ENCODE measurements at places on chromosomes 3 and 15.

- no peak for DNase-seq
Measured at GRCh38 chr15:69323893-69324430, 25.2 kb downstream of the PAQR5 start.

- DNase-seq: no peak
Measured at GRCh38 chr3:95645291-95645690, 1169.1 kb upstream of the EPHA6 start.

DNA sequence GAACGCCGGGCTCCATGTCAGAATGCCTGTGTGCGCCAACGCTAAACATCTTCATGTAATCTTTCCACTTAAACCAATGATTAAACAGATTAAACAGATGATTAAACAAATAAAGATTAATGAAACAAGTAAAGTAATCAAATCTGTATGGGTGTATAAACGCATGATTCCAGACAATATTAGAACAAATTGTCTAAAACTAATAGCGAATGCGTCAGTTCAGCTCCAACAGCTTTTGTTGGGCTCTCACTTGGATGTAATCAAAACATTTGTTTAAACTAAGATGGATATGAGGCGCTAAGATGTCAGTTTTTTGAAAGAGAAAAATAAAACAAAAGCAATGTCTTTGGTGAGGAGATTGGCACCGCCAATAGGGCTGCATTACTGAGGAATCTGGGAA, 299.1 kb upstream of the TLE3 start:
- DNase-seq: no peak

DNA sequence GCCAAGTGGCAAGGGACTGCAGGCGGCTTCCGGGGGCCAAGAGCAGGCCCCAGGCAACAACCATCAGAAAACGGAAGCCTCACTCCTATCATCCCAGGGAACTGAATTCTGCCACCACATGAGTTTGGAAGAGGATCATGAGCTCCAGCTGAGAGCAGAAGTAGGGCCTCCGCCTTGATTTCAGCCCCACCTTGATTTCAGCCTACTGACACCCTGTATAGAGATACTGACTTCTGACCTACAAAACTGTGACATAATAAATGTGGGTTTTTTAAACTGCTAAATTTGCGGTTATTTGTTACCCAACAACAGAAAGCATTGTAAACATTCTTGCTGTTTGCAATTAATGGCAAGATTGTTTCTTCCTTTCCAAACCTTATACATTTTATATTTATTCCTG, 21.6 kb upstream of the RARRES1 start:
- DNase-seq: no peak

DNA sequence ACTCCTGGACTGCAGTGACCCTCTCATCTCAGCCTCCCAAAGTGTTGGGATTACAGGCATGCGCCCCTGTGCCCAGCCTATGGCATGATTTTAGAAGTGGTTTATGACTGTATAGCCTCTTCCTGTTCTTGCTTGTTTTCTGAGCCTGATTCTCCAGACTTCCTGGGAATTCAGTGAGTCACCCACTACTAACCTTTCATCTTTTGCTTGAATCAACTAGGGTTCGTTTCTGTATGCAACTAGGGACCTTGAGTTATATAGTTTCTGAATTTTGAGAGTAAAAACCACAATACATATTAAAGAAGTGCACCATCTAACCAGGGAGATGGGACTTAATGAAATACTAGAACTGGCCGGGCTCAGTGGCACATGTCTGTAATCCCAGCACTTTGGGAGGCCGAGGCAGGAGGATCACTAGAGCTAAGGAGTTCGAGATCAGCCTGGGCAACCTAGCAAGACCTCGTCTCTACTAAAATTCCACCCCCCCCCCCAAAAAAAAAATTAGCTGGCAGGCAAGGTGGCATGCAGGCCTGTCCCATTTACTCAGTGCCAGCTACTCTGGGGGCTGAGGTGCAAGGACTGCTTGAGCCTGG, 76.0 kb downstream of the ZNF609 start:
- no peak for DNase-seq

GRCh38 chr15:69823223-69823907, 274.4 kb downstream of the TLE3 start:
- DNase-seq: no peak

DNA sequence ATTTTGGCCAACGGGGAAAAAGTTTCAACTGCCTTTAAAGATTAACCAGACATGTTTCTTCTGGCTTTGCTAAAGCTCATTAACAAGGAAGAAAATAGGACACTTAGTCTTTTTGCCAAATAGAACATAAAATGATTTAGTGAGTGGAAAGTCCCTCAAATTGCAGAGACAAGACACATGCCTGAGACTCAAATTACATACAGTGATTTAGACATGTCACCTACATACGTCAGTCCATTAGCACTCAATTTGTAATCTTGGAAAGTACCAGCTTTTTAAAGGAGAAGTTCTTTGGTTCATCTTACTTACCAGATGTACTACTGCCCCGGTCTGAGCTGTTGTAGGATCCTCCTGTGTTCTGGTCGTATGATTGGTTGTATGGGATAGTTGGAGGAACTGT, 1134.2 kb downstream of the ROBO1 start:
- DNase-seq: no peak

DNA sequence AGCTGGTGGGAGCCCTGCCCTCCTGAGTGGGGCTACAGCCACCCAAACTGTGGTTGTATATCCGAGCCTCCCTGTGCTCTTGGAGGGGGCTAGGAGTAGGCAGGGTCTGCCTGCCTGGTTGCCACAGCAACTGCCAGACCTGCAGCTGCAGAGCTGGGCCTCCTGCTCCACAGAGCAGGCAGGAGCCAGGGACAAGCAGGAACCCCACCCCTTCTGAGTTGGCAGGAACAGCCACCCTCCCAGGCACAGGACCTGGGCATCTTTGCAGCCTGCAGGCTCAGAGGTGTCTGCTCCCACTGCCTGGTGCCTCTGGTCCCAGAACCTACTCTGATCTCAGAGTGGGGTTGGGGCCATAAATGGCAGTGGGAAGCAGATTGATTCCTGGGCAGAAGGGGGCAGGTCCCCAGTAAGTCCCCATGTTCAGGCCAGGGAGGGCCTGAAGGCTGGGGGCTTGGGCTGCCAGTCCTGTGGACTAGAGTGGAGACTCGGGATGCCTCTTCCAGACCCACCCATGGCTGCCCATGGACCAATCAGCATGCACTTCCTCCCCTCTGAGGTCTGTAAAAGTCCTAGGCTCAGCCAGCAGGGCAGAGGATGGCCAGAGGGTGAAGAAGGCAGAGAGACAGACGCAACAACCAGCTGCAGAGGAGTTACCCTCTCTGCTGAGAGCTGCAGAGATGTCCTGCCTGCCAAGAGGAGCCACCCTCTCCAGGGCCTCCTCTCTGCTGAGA, 10.3 kb upstream of the LRRC31 start:
- no peak for DNase-seq

GRCh38 chr3:127720985-127721935, 48.5 kb downstream of the ABTB1 start:
- peak; percentile 19 for DNase-seq

DNA sequence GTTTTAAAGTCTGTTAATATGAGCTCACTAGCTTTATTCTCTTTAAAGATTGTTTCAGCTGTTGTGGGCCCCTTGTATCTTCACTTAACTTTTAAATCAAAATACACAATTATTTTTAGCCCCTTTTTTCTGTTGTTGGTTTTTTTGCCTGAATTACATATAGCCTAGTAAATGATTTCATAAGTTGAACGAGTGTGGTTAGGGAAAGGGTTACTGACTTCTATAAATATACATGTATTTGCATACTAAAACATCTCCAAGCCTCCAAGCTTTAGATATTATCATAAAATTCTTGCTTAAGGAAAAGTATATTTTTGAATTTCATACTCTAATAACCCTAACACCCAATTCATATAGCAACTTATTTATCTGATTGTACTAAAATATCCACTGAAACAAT, 73.2 kb upstream of the ARL6 start:
- no peak for DNase-seq

GRCh38 chr3:143239031-143239430, 119.5 kb downstream of the CHST2 start:
- no peak for DNase-seq

GRCh38 chr3:98172621-98173020, 6.1 kb downstream of the OR5H15 start:
- DNase-seq: peak; percentile 24

DNA sequence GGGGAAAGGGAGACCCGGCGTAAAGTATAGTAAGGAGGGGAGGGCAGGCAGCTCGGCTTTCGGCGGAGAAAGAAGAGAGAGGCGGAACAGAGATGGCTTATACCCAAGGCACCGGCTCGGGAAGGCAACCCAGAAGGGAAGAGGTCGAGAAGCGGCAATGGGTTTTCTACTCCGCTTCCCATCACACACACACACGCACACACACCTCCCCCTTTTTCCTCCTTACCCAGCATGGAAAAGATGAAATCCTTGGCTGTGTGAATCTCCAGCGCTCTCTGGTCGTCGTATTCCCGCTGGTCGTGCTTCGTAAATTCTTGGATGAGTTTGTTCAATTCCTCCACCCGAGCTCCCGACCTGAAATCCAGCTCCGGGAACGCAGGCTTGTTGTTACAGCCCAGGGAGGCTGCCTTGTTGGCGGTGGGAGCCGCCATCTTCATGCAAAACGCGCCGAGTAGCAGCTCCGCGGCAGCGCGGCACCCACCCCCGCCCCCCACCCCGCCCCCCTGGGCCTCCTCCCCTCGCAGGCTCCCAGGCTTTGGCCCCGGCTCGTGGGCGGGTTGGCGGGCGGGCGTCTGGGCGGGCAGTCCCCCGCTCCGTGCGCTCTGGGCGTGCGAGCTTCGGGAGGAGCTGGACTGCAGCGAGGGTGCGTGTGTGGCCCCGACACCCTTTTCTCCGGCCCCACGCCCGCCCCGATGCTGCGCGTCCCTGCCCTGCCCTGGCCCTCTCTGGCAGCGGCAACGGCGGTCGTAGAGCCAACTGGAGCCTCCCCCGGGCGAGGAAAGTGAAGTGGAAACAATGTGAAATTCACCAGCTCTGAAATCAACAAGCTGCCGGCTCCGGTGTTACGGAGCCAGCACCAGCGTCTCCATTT, at the start of gene MB21D2:
TSS of gene MB21D2 (minus strand) at position 453 of the 871 bp plus-strand sequence. CDS start at position 437, 16 bp downstream.
- no peak for DNase-seq

GRCh38 chr3:107988460-107989175, 102.2 kb downstream of the CD47 start:
- DNase-seq: no peak

- DNase-seq: no peak
Measured at GRCh38 chr3:80470433-80470832, 702.6 kb upstream of the ROBO1 start.

DNA sequence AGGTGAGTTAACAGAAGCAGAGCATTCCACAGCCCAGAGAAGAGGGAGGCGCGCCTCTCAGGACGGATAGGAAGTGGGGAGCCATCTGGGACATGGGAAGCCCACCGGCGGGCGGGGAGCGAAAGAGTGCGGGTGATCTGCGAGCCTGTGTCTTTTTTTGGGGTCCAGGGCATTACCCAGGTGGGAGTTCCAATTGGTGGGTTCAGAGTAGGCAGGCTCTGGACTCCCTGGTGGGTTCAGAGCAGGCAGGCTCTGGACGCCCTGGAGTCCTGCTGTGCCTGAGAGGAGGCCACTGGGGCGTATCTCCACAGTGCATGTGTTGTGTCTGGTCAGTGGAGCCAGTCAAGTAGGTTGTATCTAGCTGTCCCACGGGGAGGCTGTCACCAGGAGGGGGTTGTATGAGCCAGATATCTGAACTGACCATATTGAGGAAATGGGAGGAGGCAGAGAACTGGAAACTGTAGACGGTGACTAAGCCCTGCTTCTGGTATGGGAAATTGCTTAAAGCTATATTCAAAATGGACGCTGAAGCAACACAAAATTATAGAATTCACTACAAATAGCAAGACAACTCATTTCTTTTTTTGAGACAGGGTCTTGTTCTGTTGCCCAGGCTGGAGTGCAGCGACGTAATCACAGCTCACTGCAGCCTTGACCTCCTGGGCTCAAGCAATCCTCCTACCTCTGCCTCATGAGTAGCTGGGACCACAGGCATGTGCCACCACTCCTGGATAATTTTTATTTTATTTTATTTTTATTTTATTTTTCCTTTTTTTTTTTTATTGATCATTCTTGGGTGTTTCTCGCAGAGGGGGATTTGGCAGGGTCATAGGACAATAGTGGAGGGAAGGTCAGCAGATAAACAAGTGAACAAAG, 34.5 kb upstream of the CHST2 start:
- DNase-seq: no peak

DNA sequence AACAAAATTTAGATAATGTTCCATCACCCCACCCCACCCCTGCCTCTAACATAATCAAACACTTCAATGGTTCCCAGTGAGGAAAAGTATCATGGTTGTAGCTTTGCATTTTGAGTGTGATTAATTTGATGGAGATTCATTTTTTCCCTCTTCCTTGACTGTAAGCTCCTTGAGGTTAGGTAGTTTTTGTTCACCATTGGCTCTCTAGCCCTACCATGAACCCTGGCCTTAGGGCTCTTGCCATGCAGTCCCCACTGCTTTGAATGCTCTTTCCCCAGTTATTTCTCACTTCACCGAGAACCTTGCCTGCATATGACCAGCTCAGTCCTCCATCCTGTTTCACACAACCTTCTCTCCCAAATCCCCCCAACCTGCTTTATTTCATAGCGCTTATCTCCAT, 5.0 kb upstream of the MBNL1 start:
- DNase-seq: no peak

DNA sequence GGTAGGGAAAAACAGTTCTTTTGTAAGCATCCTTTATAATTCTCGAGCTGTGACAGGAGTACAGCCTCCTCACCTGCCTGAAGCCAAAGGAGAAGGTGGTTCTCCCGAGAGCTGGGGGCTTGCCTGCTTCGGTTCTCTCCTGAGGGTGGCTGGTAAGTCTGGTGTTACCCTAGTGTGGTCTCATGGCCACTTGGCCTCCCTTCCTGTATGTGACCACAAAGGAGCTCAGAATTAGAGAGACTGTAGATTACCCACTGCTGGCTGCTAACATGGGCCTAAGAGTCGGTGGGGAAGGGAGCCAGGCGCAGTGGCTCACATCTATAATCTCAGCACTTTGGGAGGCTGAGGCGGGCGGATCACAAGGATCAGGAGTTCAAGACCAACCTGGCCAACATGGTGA, 12.6 kb downstream of the PDHB start:
- DNase-seq: no peak

DNA sequence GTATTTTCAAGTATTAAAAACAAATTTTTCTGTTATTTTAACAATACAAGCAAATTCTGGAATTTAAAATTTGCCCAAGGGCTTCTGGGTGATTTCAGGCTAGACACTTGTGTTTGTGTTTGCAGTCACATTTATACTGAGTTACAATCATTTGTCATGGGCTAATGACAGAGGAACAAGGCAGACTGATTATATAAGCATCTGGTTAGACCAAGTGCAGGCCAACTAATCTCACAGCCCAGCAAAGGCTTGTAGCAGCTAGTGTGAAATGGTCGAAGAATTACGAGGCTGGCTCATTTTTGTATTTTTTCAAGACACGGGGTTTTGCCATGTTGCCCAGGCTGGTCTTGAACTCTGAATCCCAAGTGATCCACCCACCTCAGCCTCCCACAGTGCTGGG, 52.1 kb downstream of the CMTM8 start:
- DNase-seq: peak; percentile 6

GRCh38 chr3:49930922-49931321, 1.3 kb upstream of the MON1A start:
- no peak for DNase-seq

- peak; percentile 13 for DNase-seq
Measured at GRCh38 chr3:132660811-132661070, 612 bp downstream of the UBA5 start.

GRCh38 chr15:54064365-54064764, 86.1 kb downstream of the UNC13C start:
- DNase-seq: no peak

- no peak for DNase-seq
Measured at GRCh38 chr3:184341925-184342324, 4.5 kb downstream of the FAM131A start.

All from NCI-H446 (cell line).